MCF 10A (cell line): ENCODE measurements at places on chromosomes 12 and 14.

DNA sequence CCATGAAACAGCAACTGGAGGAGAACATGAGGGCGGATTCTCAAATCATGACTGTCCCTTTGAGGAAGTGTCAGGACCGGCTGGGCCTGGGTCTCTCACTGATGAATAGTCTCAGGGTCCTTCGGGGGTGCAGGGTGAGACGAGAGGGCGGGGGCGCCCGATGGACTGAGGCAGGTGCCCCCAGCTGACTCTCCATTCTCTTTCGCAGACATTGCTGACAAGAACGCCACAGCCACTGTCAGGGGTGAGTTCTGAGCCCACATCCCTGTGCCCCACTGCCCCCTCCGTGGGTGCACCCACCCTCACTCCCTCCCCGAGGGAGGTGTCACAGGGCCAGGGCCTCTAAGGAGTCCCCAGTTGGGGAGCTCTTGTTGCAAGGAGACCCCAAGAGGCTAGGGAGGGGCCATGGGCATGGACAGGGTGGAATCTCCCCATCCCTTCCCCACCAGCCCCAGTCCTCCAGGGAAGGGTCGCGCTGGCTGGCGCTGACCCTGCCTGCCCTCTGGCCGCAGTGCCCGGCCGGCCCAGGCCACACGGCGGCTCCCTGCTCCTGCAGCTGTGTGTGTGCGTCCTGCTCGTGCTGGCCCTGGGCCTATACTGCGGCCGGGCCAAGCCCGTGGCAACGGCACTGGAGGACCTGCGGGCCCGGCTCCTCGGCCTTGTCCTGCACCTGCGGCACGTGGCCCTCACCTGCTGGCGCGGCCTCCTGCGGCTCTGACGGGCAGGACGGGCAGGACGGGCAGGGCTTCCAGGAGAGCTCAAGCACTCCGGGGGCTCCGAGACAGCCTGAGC is 8.7 kb downstream of the C14orf180 start:
- peaks cover 5% of the 10 kb centered on the region for H3K4me1 ChIP-seq
- no peak overlapping the region for H3K27ac ChIP-seq
- no peak overlapping the region for H3K4me3 ChIP-seq

DNA sequence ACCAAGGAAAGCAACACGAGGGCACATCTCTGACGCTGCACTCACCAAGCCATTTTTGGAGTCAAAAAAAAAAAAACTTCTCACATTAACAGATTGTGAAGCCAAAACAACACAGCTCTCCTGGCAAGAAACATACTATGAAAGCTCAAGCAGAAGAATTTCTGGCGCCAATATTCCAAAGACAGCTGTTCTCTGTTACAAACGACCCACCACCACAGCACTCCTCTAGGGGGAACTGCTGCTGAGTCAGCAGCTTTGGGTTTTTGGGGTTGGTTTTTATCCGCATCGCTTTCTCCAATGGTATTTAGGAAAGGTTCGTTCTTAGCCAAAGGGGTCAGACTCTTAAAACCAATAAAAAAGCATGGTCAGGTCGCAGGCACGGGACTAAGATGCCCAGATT is 379.4 kb downstream of the RPS29 start:
- H3K27ac ChIP-seq = no peak overlapping the region
- H3K4me3 ChIP-seq = no peak overlapping the region
- no peaks in the 10 kb centered on the region for H3K36me3 ChIP-seq
- H3K27me3 ChIP-seq = no peaks in the 10 kb centered on the region
- DNase-seq = no peak

GRCh38 chr12:64526859-64527258 is 74.9 kb downstream of the TBK1 start:
- H3K27ac ChIP-seq = no peak overlapping the region
- DNase-seq = no peak
- H3K4me1 ChIP-seq = peaks cover 6% of the 10 kb centered on the region
- no peaks in the 10 kb centered on the region for H3K36me3 ChIP-seq

DNA sequence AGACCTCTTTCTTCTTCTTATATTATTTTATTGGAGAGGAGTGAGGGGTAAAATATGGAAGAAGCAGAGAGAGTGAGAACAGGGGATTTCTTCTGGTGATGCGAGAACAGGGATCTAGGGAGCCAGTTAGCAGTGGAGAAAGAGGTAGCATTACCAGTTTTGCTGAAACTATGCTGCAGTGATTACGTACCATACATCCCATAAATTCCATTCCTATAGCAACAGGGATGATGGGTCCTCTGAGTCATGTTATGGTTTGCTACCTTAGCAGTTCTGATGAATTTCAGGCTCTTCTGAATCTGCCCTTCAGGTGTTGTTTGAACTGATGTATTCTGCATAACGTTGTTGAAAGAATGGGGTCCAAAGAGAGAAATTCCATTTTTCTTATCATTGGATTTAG is 625.4 kb upstream of the LRFN5 start:
- peak; percentile 49 for DNase-seq
- no peak overlapping the region for H3K27ac ChIP-seq
- no peaks in the 10 kb centered on the region for H3K4me1 ChIP-seq
- no peaks in the 10 kb centered on the region for H3K36me3 ChIP-seq
- H3K4me3 ChIP-seq = no peak overlapping the region
- peaks cover 47% of the 10 kb centered on the region for H3K27me3 ChIP-seq

- H3K27ac ChIP-seq = no peak overlapping the region
- peaks cover 34% of the 10 kb centered on the region for H3K4me1 ChIP-seq
- H3K4me3 ChIP-seq = no peak overlapping the region
- no peaks in the 10 kb centered on the region for H3K27me3 ChIP-seq
- peaks cover 7% of the 10 kb centered on the region for H3K36me3 ChIP-seq
- no peak for DNase-seq
Observed at GRCh38 chr12:47808050-47808449, 11.7 kb downstream of the HDAC7 start.

- H3K27ac ChIP-seq = no peak overlapping the region
- H3K27me3 ChIP-seq = no peaks in the 10 kb centered on the region
- no peaks in the 10 kb centered on the region for H3K4me1 ChIP-seq
- no peaks in the 10 kb centered on the region for H3K36me3 ChIP-seq
- DNase-seq = no peak
- H3K4me3 ChIP-seq = no peak overlapping the region
Observed at GRCh38 chr12:85152311-85152729, 116.2 kb downstream of the LRRIQ1 start.

- H3K27ac ChIP-seq = no peak overlapping the region
- H3K4me3 ChIP-seq = no peak overlapping the region
- H3K36me3 ChIP-seq = no peaks in the 10 kb centered on the region
Observed at GRCh38 chr14:67416810-67417209, 4.8 kb upstream of the PLEK2 start.

DNA sequence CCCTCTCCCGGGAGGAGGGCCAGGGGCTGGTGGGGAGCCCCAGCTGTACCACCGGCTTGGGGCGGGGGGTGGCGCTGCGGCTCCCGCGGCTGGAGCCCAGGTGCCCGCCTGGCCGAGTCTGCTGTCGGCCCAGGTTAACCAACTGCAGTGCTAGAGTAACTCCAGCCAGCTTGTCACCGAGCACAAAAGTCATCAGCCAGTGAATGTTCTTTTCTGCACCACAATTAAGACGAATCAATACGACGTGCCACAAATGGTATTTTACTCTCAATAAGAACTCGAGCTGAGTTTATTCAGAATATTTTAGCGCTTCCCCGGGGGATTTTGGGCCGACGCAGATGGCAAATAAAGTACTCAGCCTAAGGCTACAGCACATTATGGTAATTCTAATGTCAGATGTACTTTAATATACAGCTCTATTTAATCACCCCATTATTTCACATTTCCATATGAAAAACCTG is 83.2 kb downstream of the BCL11B start:
- H3K4me3 ChIP-seq = no peak overlapping the region
- H3K4me1 ChIP-seq = peaks cover 13% of the 10 kb centered on the region
- no peak for DNase-seq
- H3K27me3 ChIP-seq = no peaks in the 10 kb centered on the region
- no peak overlapping the region for H3K27ac ChIP-seq

DNA sequence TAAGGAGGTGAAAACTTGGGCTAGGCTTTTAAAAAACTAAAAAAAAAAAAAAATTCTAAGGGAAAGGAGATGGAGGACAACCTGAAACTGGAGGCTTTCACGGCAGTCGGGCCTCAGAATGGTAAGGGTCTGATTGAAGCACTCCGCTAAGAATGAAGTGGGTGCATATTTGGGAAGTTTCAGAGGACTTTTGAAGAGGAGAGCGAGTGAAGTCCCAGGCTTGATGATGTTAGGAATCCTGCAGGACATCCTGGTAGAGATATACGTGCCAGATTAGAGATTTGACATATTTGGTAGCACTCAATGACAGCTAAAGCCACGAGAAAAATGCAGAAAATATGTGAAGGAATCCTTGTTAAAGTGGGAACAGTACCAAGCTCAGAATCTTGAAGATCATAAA is 186.2 kb downstream of the SNAPC1 start:
- H3K4me1 ChIP-seq = no peaks in the 10 kb centered on the region
- no peak for DNase-seq
- H3K27ac ChIP-seq = no peak overlapping the region
- H3K27me3 ChIP-seq = no peaks in the 10 kb centered on the region
- no peaks in the 10 kb centered on the region for H3K36me3 ChIP-seq

- H3K27ac ChIP-seq = no peak overlapping the region
- H3K4me1 ChIP-seq = peaks cover 6% of the 10 kb centered on the region
- no peaks in the 10 kb centered on the region for H3K36me3 ChIP-seq
- no peak for DNase-seq
- H3K27me3 ChIP-seq = no peaks in the 10 kb centered on the region
Observed at GRCh38 chr14:65291531-65291930, 121.0 kb upstream of the FUT8 start.

DNA sequence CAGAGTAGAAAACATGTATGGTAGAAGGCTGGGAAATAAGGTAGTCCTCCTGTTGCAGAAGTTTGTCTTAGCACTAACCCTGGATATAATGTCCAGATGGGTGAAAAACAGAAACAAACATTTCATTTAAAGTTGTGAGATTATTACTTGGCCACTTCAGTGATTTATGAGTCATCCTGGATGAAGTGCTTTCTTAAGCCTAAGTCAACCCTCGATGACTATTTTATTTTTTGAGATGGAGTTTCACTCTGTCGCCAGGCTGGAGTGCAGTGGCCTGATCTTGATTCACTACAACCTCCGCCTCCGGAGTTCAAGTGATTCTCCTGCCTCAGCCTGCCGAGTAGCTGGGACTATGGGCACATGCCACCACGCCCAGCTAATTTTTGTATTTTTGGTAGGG is 10.2 kb downstream of the DLST start:
- no peaks in the 10 kb centered on the region for H3K27me3 ChIP-seq
- no peak for DNase-seq
- no peak overlapping the region for H3K27ac ChIP-seq
- H3K4me3 ChIP-seq = no peak overlapping the region

- no peaks in the 10 kb centered on the region for H3K27me3 ChIP-seq
- no peak overlapping the region for H3K27ac ChIP-seq
- no peak overlapping the region for H3K4me3 ChIP-seq
- no peaks in the 10 kb centered on the region for H3K4me1 ChIP-seq
- DNase-seq = peak; percentile 8
- peaks cover 6% of the 10 kb centered on the region for H3K36me3 ChIP-seq
Observed at GRCh38 chr12:98916106-98916505, 271.0 kb downstream of the APAF1 start.

- H3K4me1 ChIP-seq = peaks cover 17% of the 10 kb centered on the region
- H3K27ac ChIP-seq = no peak overlapping the region
Observed at GRCh38 chr12:85821759-85822158, 14.4 kb downstream of the RASSF9 start.

GRCh38 chr14:94768521-94769390 is 1.2 kb downstream of the GSC start:
- no peaks in the 10 kb centered on the region for H3K36me3 ChIP-seq
- H3K4me1 ChIP-seq = no peaks in the 10 kb centered on the region
- no peak overlapping the region for H3K27ac ChIP-seq
- peaks cover 42% of the 10 kb centered on the region for H3K27me3 ChIP-seq
- H3K4me3 ChIP-seq = peak overlapping the region; percentile 59
- DNase-seq = no peak

GRCh38 chr14:65250162-65250495 is 147.8 kb upstream of the MAX start:
- no peak for DNase-seq
- H3K4me1 ChIP-seq = peaks cover 15% of the 10 kb centered on the region
- H3K36me3 ChIP-seq = no peaks in the 10 kb centered on the region
- H3K27me3 ChIP-seq = no peaks in the 10 kb centered on the region
- H3K27ac ChIP-seq = no peak overlapping the region
- no peak overlapping the region for H3K4me3 ChIP-seq

DNA sequence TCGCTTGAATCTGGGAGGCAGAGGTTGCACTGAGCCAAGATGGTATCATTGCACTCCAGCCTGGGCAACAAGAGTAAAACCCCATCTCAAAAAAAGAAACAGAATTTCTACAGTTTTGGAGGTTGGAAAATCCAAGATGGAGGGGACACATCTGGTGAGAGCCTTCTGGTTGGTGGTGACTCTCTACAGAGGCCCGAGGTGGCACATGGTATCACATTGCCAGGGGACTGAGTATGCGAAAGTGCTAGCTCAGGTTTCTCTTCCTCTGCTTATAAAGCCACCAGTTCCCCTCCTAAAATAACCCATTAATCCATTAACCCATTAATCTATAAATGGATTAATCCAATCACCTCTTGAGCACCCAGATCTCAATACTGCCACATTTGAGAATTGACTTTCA is 70.8 kb upstream of the DACT1 start:
- no peak for DNase-seq
- no peaks in the 10 kb centered on the region for H3K36me3 ChIP-seq
- no peak overlapping the region for H3K4me3 ChIP-seq
- H3K27ac ChIP-seq = no peak overlapping the region
- H3K27me3 ChIP-seq = no peaks in the 10 kb centered on the region

- peaks cover 4% of the 10 kb centered on the region for H3K4me1 ChIP-seq
- DNase-seq = no peak
- H3K27me3 ChIP-seq = no peaks in the 10 kb centered on the region
- H3K4me3 ChIP-seq = no peak overlapping the region
- H3K36me3 ChIP-seq = no peaks in the 10 kb centered on the region
Observed at GRCh38 chr14:72708222-72708621, 185.7 kb downstream of the DPF3 start.

DNA sequence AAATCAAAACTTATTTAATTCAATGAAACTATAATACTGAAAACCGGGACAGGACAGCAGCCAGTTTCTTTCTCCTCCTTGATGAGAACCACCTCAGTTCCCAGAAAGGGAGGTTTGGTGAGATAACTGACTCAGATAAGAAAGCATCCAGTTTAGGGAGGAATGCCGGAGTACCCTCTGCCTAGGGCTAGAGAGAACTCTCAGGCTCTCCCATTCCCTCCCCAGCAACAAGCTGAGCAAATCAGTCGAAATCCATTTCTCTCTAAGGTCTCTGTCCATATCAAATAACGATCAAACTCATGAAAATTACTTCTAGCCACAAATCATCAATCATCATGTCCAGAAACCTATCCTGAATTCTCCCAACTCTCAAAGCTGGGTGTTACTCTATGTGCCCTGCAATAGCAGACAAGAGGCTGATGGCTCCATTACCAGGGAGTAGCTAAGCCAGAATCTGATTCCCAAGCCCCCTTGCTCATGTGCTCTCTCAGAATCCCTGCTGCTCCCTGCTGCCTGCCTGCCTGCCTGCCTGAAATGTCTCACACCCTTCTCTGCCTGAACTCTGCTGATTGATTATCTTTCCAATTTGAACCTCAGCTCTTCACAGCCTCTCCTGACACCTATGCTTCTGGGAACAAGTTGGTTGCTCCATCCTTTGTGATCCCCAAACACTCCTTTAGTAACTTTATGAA is 49.4 kb downstream of the SLC25A47 start:
- no peak for DNase-seq
- peaks cover 18% of the 10 kb centered on the region for H3K36me3 ChIP-seq
- H3K4me1 ChIP-seq = peaks cover 40% of the 10 kb centered on the region
- H3K27me3 ChIP-seq = no peaks in the 10 kb centered on the region

GRCh38 chr12:119235197-119235751 is 56.5 kb downstream of the HSPB8 start:
- H3K27me3 ChIP-seq = no peaks in the 10 kb centered on the region
- no peak overlapping the region for H3K27ac ChIP-seq
- no peak overlapping the region for H3K4me3 ChIP-seq
- H3K4me1 ChIP-seq = no peaks in the 10 kb centered on the region

GRCh38 chr12:115375186-115375991 is 691.4 kb upstream of the TBX3 start:
- no peaks in the 10 kb centered on the region for H3K27me3 ChIP-seq
- peak; percentile 61 for DNase-seq
